ENCODE measurements at places on chromosomes 16 and 17. TPM values are rescaled to one million over a fixed set of nuclear protein-coding genes. Genes with fewer than 3 reads are reported as not detected.

TMEM220 gene
- 3.5 TPM for total RNA-seq

TBC1D3B gene
- total RNA-seq = 5.4 TPM

UMOD gene
- not detected for total RNA-seq

OTOP2 gene
- total RNA-seq = not detected

GJC1 gene
- not detected for total RNA-seq
